ENCODE measurements at places on chromosomes 7 and 10.

DNA sequence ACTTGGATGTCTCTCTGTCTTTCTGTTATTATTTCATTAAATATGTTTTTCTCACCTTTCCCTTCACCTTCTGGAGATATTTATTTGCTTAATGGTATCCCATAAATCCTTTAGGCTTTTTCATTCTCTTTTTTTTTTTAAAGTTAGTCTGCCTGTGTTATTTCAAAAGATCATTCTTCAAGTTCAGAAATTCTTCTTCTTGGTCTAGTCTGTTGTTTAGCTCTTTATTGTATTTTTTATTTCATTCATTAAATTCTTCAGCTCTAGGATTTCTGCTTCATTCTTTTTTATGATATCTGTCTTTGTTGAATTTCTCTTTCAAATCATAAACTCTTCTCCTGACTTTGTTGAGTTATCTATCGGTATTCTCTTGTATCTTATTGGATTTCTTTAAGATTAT lies 312.1 kb upstream of the KAT6B start:
- DNase-seq = no peak

DNA sequence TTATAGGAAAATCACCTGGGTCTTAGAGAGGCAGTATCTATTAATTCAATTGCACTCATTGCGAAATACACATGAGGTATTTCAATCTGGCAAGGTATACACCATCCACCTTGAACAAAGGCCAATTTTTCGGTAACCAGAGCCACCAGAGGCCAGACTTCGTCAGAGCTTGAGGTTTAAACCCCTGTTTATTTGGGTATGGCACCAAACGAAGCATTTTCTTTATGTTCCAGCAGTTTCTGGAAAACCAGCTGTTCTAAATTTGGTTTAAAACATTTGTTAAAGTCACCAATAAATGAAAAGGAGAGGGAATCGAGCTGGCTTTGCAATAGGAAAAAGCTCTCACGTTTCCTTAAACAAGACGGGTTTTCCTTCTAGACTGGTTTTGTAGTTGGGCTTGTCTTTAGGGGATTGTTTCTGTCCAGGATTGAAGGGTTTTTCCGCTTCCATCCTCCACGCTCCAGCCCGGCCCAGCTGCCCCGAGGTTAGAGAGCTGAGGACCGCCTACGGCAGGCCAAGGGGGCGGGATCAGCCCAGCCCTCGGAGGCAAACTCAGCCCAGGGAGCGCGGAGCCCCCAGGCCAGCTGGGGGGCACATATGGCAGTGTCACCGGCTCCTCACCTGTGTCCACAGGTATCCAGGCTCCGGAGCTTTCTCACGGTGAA lies 539.4 kb upstream of the MGMT start:
- no peak for DNase-seq

GRCh38 chr7:33712020-33712414 lies 193.3 kb upstream of the BMPER start:
- no peak for DNase-seq

- no peak for DNase-seq
Measured at GRCh38 chr10:62614389-62615157, 189.9 kb upstream of the ADO start.

DNA sequence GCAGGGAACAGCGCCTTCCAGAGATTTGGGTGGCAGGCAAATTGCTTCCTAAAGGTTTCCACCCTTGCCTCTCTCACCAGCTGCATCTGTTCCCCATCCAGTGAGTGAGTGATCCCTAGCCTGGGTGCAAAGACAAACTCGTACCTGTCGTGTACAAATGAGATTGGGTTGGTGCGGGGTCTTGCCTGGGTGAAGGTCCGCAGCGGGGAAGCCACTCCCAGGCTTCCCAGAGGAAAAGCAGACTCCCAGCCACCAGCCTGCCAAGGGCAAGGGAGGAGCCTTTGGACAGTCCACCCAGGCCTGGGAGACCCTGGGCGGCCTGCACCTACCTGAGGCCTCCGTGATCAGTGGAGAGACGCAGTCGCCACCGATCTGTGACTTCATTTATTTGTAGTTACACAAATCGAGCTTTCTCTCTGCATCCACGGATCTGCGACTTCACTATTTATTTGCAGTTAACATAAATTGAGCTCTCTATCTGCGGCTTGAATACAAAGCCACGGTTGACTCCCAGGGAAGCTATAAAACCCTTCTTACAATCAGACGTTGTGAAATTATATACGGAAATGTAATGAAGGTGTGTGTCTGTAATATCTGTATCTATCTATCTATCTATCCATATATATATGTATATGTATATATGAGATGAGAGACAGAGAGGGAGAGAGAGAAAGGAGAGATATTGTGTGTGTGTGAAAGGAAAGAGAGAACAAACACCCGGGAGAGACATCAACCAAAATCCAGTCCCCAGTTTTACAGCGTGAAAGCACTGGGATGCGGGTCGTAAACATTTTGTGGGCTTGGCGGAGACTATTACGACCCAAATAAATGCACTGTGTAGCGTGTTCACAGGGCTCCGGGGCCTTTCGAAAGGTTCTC lies 3.0 kb upstream of the HOXA7 start:
- no peak for DNase-seq

DNA sequence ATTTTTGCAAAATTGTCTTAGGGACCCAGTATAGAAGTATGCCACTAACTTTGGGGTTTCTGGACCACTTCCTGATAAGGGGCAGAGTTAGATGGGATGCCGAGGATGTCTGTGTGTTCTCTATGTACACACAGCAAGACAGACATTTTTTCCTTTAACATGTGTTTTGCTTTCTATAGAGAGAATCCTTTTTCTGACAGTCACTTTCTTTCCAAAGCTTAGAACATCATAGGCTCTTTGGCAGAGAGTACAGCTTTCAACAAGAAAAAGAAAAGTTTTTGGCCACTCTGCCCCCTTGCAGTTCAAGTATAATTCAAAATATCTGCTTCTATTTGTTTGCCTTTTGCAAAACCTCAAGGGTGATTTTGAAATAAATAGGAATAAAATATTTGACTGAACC lies 44.1 kb downstream of the PAPSS2 start:
- DNase-seq = no peak

- no peak for DNase-seq
Measured at GRCh38 chr7:116259871-116260440, 49.6 kb downstream of the TES start.

DNA sequence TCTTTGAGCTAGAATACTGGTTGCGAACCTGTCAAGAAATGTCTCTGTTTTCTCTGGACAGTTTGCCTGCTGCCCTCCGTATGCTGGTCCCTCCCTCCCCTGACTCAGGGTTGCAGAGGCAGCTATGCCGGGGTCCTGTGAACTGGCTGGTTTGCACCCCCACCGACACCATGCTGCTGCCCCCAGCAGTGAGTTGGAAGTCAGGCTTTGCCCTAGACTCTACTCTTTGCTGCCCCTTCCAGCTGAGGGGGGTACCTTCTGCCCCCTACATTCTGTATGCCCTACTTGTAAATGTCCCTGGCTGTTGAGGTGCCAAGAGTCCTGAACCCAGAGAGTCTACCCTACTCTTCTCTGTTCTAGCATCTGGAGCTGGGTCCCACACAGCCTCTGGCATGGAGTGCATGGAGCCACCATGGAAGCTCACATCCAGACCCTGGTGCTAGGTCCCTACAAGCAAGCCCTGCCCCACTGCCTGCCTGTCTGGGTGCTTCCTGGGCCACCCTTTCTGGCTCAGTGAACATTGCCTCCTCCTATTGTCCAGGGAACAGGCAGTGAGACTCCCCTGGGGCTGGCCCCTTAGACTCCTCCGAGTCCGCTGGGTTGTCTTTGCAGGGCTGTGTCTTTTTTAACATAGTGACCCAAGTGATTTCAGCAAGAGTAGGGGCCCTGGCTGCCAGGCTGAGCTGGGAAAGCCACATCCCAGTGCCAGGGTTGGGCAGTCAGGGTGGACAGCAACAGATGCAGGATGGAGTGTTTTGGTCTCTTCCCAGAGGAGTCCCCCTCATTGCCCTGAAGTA lies 138.9 kb downstream of the ADCY1 start:
- DNase-seq = no peak

GRCh38 chr7:127798023-127798422 lies 146.0 kb downstream of the SND1 start:
- DNase-seq = no peak

GRCh38 chr10:60310740-60311139 lies 78.9 kb downstream of the ANK3 start:
- no peak for DNase-seq

GRCh38 chr7:11988186-11988585 lies 156.2 kb upstream of the THSD7A start:
- no peak for DNase-seq

DNA sequence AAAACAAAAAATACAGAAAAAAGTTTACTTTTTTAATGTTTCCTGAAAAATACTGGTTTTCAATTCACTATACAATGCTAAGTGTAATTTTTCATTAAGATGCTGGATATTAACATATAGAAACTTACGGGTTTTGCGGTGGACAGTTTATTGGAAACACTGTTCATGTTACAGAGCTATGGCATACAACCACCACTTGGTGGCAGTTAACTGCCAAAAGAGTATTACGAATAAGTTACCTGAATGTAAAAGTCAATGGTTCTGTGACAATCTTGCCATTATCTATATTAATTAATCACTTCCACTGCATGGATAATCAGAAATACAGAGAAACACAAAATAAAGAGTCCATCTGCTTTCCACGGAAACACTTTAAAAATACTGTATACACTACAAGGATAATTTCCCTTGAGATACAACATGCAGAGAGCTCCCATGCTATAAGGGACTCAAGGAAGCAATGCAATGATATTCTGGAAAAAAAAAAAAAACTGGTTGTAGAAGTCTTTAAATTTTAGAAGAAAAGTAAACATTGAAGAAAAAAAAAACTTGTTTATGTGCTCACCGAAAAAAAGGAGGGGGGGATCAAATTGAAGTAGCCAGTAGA lies 97.0 kb downstream of the TPK1 start:
- no peak for DNase-seq

DNA sequence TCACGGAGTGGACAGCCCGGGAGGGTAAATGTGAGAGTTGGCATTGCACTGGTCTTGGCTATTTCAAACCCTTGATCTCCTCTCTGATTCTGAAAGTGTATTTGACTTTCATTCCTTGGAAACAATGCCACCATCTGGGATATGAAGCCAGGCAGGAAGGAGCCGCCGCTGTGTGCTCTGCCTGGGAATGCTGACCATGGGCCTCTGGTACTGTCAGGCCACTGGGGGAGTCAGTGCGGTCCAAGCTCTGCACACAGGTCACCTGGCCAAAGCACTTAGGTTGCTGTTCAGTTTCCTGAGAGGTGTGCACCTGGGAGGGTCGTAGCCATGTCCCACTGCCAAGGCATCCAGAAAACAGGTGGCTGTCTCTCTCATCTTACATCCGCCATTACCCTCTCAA lies 68.5 kb upstream of the SHH start:
- DNase-seq = no peak

- DNase-seq = no peak
Measured at GRCh38 chr7:108480311-108480710, 24.1 kb upstream of the NRCAM start.

- DNase-seq = no peak
Measured at GRCh38 chr10:104234934-104235333, 2.8 kb upstream of the CFAP43 start.

DNA sequence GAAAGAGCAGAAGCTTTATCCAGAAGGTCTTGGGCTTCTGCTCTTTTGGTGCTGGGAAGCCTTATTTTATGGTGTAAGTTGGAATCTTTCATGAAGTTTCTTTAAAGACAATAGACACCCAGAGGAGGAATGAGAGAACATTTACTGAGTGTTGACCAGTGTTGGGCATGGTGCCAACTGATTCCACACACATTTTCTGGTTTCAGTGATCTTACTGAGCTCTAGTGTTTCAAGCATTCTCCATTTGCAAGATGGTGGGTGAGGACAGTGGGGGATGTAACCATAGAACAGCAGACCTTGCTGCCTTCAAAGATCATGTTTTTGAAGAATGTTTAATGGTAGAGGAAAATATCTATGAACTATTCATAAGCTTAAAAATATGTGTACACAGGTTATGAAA lies 114.6 kb downstream of the LRMDA start:
- DNase-seq = no peak

- no peak for DNase-seq
Measured at GRCh38 chr10:69278446-69278963, at the start of gene HK1. Gene HK1 (plus strand): TSS chr10:69278496.

- no peak for DNase-seq
Measured at GRCh38 chr7:106126170-106126938, 14.2 kb upstream of the SYPL1 start.

- DNase-seq = peak; percentile 54
Measured at GRCh38 chr10:6239213-6239991, 36.7 kb downstream of the PFKFB3 start.

DNA sequence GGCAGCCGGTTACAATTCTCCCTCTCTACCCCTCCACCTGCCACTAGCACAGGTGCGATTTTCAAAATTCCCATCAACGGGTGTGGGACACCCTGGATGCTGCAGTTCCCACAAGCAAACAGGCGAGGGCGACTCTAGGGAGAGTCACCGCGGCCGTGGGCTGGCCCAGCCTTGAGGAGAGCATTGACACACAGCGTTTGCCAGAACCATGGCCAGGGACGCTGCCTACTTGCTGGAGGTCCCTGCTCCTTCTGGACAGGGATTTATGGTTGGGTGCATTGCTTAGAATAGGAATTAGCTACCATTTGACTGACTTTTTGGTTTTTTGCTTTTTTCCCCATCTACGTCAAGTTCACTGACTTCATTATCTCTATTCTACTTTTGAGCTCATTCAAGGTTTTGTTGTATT lies 19.0 kb upstream of the CLDN4 start:
- DNase-seq = peak; percentile 34

GRCh38 chr10:131251146-131251541 lies 60.4 kb downstream of the TCERG1L start:
- no peak for DNase-seq

DNA sequence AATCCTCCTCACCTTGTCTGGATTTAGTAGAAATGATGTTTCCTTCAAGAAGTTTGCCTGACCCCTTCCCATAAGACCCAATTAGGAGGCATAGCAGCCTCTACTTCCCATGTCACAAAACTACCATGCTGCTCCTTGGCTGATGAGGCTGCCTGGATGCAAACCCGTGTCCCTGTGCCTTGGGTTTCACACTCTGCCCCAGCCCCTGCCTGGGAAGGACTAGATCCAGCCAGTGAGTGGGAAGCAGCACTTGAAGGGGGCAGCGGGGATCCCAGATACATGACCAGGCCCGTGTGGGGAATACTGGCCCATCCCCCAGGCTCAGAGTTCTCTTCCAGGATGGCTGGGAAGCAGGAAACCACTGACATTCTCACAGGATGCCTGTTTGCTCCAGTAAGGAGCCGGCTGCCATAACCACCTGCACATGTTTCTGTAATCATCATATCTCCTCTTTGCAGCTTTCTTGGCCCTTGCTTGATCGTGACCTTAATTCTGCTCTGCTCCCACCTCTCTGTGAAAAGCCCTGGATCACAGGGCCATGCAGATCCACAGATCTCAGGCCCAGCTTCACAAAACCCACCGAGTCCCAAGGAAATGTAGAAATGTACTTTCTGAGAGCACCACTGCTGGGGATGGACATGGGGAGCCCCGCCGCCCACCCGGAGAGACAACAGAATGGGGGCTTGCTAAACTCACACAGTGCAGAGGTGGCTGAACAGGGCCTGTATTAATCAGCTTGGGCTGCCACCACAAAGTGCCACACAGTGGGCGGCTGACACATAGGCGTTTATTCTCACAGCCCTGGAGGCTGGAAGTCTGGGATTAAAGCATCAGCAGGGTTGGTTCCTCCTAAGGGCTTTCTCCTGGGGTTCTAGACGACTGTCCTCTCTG lies 287.8 kb upstream of the IGFBP3 start:
- no peak for DNase-seq

Data from stimulated activated CD4-positive, alpha-beta T cell treated with anti-CD3 and anti-CD28 coated beads, TNF-alpha, amount 100 ng/mL, for 4 hours (primary cell).